Activated T-helper 9 cell treated with anti-CD3 and anti-CD28 coated beads, Interleukin-2, amount 50 U/mL, for 16 hours (primary cell): ENCODE measurements at places on chromosomes 16 and 17.

DNA sequence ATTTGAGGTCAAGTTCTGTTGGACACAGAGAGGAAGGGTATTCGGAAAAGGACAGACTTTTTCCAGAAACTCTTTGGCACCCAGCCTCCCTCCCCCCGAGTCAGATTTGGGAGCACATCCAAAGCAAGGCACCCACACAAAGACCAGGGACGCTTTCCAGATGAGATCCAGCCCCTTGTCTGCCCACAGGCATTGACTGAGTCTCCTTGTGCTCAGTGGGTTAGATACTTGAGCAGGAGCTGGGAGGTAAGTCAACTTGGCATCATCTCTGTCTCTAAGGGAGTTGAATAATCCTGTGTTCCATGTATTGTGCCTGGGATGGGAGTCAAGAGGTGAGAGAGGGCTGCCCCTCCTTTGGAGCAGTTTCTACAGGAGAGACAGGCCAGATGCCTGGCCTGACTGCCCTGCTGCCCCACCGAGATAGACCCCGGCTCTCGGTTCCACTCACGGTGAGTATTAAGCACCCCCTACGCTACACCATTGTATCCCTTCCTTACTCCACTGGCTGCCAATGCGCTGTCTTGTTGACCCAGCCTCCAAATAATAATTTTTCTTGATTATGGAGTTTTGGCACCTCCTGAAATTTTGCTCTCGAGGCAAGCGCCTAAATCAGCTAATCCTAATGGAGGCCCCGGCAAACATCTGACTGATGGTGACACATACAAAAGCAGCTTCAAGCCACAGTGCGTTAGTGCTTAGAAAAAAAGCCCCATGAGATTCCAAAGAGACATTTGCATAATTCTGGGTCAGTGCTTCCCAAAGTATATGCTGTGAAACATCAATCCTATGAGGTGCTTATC, 29.6 kb upstream of the MAP3K14 start:
- no peak for DNase-seq

GRCh38 chr17:80501741-80502577, 25.6 kb upstream of the NPTX1 start:
- DNase-seq = no peak

- peak; percentile 86 for DNase-seq
Measured at GRCh38 chr17:58331815-58332777, 3.5 kb upstream of the TSPOAP1 start.

GRCh38 chr16:78939597-78939996, 660.9 kb downstream of the MAF start:
- DNase-seq = no peak

- DNase-seq = no peak
Measured at GRCh38 chr17:17505610-17506171, 9.5 kb upstream of the RASD1 start.

GRCh38 chr17:51860954-51861561, 297.5 kb downstream of the CA10 start:
- DNase-seq = no peak

DNA sequence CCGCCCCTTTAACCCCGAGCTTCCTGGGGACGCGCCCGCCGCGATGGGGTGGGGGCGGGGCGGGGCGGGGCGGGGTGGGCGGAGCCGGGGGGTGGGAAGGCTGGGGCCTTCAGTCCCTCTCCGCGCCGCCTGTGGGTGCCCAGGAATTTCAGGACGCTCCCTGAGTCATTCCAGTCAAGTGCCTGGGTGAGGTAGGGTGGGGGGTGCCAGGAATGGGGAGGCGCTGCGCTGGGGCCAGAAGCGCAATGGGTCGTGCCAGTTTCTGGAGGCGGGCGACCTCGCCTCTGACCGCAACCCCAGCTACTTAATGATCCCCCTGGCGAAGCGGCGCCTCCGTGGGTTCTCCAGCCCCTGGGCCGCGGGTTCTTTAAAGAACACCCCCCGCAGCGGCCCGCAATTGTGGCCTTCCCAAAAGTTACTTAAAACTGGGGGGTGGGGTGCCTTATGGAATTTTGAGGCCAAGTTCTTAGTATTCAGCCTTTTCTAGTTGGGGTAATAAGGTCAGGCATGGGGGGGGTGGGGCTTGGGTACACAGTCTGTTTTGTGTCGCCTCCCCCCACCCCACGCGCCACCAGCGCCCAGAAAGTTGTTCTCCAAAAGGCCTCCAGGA, 826 bp upstream of the GSE1 start:
- peak; percentile 13 for DNase-seq

GRCh38 chr16:53737552-53737951, 33.6 kb downstream of the FTO start:
- DNase-seq = no peak

- DNase-seq = no peak
Measured at GRCh38 chr16:78505544-78506366, 406.3 kb downstream of the WWOX start.

- DNase-seq = no peak
Measured at GRCh38 chr16:82937926-82938520, 311.3 kb downstream of the CDH13 start.

GRCh38 chr17:20938988-20939615, 103.7 kb downstream of the USP22 start:
- DNase-seq = no peak

GRCh38 chr17:73423159-73423715, 111.4 kb upstream of the CDC42EP4 start:
- DNase-seq = no peak

- DNase-seq = no peak
Measured at GRCh38 chr16:61968242-61969076, 67.8 kb downstream of the CDH8 start.

- DNase-seq = no peak
Measured at GRCh38 chr17:77163001-77163400, 22.2 kb downstream of the SEC14L1 start.

- no peak for DNase-seq
Measured at GRCh38 chr16:4826980-4827379, 20.1 kb downstream of the GLYR1 start.

DNA sequence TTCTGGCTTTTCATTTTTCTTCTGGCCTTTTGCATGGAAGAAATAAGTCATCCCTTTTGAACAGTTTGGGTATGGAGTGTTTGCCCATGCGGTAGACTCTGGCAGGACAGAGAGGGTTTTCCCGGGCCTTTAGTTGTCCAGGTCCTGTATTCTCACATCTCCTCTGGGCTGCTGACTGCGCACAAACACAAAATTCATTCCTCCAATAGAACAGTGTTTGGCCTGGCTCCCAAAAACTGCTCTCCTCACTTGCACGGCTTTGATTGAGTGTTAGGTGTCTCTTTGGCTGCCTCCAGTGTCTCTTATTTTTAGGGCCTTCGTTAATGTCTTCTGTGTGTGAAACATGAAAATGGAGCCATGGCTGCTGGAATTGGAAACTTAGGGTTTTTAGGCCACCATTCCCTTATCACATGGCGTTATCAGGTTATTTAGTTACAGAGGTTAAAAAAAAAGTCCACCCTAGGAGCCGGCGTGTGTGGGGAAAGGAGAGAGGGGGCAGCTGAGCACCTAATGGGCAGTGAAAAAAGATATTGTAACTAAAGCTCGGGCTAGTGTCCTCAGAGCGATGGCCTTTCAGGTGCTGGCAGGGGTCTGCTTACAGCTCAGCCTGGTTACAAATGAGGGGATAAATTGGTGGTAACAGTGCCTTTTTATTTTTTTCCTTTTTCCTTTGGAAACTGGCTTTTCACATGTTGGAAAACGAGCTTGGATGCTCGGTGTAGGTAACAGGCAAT, 47.3 kb downstream of the PRKCA start:
- DNase-seq = no peak

GRCh38 chr17:68759002-68759342, 157.8 kb upstream of the FAM20A start:
- DNase-seq = no peak

DNA sequence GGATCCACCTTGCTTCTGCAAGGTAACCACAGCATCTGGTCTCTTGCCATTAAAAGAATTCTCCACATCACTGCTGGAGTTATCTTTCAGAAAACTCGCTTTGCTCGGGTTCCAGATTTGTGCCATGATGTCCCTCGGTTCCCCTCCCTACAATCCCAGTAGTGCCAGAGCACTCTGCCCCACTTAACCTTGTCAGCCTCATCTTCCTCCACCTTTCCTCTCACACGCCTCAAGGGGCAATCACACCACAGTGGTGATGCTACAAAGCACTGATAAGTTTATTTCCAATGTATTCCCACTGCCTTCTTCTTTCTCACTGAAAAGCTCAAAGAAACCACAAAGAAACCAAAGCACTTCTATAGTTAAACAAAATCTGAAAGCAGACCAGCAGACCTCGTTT, 11.4 kb upstream of the CDRT4 start:
- no peak for DNase-seq

- DNase-seq = no peak
Measured at GRCh38 chr17:76404256-76404655, 19.8 kb downstream of the SPHK1 start.

DNA sequence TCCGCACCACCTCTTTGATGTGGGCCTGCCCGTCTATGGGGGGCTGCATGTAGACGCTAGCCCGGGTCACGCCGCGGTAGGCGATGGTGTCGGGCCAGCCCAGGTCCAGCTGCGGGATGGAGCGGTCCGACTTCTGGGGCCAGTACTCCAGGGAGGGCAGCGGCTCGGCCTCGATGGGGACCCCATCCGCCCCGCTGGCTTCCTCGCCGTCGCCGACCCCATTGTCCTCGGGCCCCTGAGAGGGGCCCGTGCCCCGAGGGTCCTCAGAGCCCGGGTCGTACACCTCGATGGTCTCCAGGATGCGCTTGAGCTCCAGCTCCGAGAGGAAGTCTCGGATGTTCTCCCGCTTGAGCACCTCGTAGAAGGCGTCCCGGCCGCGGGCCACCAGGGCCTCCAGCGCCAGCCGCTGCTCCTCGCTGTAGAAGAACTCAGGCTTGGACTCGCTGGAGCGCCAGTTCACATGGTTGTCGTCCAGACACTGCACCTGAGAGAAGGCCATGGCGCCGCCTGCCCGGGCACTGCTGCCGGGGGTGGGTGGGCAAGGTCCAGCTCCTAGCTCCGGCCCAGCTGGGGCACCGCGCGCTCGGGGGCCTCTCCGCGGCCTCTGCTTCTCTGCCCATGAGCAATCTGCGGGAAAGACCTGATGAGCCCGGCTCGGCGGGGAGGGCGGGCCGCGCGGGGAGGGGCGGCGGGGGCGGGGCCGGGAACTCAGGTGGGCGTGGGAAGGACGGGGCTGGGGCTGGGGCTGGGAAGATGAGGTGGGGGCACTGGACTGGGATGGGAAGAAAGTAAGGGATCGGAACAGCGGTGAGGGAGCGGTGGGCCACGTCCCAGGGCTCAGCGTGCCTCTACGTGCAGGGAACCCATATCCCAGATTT, 782 bp downstream of the FAM83G start:
- peak; percentile 39 for DNase-seq

DNA sequence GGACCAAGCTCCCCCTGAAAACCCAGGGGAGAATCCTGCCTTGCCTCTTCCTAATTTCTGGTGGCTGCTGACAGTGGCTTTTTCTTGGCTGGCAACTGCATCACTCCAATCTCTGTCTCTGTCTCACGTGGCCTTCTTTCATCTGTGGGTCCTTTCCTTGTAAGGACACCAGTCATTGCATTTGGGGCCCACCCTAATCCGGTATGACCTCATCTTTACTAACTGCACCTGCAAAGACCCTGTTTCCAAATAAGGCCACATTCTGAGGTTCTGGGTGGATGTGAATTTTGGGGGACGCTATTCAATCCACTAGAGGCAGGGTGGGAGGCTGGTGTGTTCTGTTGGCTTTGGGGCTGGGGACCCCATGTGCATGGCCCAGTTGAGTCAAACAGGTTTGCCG, 11.0 kb downstream of the SLC12A3 start:
- DNase-seq = no peak

- DNase-seq = no peak
Measured at GRCh38 chr16:83539736-83540490, 267.9 kb upstream of the HSBP1 start.

- DNase-seq = no peak
Measured at GRCh38 chr16:58196898-58197313, 1.0 kb downstream of the CSNK2A2 start.

DNA sequence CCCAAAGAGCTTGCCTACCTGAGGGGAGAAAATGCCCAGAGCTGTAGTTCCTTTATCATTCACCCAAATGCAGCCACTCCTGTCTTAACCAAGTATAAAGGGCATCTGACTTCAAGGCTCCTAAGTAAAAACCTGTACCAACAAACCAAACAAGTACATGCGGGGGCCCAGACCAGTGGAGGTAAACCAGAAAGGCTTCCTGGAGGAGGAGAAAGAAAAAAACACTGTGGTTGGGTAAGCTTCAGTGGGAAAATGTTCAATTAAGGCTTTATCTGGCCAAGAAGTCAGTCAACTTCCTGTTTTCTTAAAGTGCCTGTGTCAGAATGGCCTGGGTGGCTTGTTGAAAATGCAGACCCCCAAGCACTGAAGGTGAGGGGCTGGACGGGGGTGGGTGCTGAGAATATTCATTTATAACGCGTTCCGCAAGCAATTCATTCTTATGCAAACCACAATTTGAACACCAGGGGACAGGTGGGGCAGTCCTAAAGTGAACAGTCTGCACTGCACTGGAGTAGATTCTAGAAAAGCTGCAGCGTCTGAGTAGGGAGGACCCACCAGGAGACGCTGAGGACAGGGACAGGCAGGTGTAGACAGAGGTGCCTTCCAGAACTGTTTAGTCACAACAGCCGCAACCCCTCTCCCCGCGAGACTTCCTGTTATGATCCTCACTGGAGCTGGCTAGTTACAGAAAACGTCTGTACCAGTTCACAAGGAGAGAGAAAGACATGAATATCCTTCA, 467.1 kb downstream of the SOX9 start:
- no peak for DNase-seq

GRCh38 chr16:67462279-67462655, 18.7 kb downstream of the ATP6V0D1 start:
- no peak for DNase-seq

DNA sequence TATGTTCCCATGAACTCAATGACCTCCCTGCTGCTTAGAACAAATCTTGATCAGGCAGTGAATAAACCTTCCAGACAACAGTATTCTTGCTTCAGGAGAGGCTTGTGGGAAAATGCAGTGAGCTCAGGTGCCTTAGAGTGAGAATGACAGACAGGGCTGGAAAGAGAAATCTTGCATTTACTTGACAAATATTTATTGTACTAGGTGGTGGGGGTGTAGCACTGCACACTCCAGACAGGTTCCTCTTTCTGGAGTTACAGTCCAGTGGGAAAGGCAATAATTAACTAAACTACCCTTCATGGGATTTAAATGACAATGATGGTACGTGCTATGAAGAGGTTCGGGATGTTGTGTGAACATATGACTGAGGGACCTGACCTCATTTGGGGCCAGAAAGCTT, 182.9 kb downstream of the SHISA9 start:
- DNase-seq = no peak

DNA sequence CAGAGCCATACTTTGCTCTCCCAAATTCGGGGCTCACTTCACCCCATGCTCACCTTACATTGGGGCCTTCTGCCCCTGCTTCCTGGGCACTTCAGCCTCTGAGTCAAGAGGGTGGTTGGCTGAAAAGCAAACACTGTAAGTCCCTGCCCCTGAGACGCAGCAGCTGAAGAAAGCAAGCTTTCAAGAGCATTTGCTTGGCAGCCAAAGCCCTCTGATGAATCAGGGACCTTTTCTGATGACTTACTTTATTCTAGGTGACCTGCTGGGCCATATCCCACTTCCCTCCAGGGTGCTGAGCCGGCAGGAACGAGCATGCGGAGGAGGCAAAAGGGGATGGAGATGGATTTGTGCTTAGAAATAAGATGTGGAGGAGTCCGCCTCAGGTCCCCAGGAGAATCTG, 147.0 kb upstream of the TNRC6C start:
- no peak for DNase-seq

- DNase-seq = no peak
Measured at GRCh38 chr17:61486135-61487120, 34.2 kb downstream of the TBX4 start.
